ENCODE measurements at places on chromosomes 2 and 18.

- no peak for DNase-seq
Measured at GRCh38 chr18:74310411-74310810, 5.2 kb upstream of the C18orf63 start.

- no peak for DNase-seq
Measured at GRCh38 chr2:241904011-241904718, 34.6 kb downstream of the RTP5 start.

- no peak for DNase-seq
Measured at GRCh38 chr18:6326566-6326965, 88.1 kb downstream of the L3MBTL4 start.

DNA sequence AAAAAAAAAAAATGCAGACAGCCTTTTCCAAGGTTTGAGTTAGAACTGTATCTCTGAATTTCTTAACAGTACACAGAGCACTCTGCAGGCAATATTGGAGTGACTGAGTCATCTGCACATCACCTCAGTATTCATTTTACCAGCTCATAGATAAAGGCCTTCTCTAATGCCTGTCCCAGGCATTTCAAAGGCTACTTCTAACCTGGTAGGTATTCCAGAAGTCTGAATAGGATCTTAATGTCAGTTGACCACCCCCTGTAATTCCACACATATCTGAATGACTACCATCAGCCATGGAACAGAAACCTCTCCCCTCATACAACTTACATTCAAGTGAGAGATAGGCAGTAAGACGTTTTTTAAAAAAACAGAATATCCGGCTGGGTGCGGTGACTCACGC lies 9.0 kb downstream of the METTL21A start:
- DNase-seq = no peak

DNA sequence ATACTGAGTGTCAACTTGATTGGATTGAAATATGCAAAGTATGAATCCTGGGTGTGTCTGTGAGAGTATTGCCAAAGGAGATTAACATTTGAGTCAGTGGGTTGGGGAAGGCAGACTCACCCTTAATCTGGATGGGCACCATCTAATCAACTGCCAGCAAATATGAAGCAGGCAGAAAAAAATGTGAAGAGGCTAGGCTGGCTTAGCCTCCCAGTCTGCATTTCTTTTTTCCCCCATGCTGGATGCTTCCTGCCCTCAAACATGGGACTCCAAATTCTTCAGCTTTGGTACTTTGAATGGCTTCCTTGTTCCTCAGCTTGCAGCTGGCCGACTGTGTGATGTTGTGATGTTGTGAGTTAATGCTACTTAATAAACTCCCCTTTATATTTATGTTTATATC lies 577.4 kb downstream of the CPS1 start:
- DNase-seq = no peak

DNA sequence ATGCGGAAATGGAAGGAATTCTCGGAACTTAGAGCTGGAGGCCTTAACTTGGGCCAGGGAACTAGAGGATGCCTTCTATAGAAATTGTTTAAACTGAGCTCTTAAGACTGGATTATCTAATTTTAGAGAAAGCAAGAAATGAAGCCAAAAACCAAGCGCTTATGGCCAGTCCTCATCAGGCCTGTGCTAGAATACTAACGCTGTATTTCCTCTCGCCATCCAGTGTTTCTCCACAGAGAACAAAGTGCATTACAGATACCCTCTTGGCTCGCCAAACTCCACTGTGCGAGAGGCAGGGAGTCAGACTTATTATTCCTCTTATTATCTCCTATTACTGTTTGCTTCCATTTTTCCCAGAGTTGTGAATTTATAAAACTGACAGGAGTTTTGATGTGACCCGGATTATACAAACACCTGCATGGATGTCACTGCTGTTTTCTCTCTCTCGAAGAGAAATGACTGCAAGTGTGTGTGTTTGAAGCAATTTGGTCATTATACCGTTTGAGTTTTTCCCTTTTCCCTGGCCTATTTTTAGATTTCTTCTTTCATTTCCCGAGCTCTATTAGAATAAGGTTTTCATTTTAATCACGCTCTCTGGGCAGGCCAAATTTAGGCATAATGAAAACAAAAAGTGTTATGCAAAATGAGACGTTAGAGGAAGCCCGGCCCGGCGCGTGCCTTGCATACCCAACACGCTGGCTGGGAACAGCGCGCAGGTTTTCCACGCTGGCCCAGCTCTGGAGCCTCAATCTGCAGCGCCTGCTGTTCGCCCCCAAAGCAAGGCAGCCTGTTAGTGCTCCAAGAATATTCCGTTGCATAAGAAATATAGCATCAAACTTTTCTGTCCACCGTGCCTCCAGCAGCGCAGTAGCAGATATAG lies 103.3 kb downstream of the ALK start:
- DNase-seq = no peak

GRCh38 chr2:113741091-113741490 lies 15.4 kb downstream of the SLC35F5 start:
- DNase-seq = no peak

DNA sequence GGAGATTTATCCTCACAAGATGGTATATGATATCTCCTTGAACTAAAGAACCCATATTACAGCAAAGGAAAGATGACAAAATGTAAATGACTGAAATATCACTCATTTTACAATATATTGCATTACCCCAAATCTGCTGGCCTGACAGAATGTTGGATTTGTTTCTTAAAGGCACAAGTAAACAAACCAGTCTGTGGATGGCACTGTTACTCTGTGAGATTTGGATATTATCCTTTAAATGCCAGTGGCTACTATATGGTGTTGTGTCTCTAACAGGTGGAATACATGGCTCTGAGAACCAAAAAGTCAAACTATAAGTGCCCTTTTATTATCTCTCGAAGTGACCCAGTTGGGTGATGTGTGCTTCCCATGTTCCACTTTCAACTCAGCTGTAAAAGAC lies 125.7 kb downstream of the PDE1A start:
- DNase-seq = no peak

DNA sequence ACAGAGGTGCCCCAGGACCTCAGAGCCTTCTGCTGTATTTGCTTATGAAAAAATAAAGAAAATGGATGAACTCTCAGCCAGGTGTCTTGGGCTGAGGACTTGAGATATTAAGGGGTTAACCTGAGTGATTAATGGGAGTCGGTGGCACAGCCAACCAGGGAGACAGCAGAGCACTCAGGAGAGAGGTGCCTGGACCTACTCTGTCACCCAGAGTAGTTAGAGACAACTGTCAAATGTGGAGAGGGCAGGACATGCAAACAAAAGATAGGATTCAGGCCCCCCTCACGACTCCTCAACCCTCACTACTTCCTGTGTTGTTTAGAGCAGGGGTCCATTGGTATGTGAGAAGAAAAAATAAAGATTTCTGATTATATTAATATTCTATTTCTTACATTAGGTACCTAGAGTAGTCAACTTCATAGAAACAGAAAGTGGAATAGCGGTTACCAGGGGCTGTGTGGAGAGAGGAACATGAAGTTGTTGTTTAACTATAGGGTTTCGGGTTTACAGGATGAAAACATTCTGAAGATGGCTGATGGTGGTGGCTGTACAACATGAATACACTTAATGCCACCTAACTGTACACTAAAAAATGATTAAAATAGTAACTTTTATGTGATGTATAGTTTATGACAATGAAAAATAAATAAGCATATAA lies 28.6 kb upstream of the CETN1 start:
- DNase-seq = no peak

GRCh38 chr2:10471955-10472354 lies 23.8 kb upstream of the ODC1 start:
- no peak for DNase-seq

DNA sequence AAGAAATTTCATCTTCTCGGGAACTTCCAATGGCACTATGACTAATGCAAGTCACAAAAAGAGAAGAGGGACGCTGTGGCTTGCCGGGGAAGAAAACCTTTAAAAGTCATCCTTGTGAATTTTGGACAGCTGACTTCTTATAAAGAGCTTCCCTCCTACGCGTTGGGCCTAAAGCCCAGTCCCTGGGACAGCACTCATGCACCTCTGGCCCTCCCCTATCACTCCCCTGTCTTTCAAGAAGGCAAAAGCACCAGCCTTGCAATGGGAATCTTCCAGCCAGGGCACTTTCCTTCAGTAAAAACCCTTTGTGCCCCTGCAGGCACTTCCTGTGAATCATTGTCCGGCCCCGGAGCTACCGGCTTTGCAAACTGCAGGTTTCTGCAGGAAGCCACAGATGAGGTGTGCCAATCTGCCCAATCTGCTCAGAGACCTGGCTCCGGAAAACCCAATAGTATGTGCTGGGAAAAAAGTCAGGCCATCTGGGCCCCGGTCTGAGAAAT lies 7.1 kb downstream of the MREG start:
- peak; percentile 24 for DNase-seq

- no peak for DNase-seq
Measured at GRCh38 chr2:202172439-202173211, 65.8 kb downstream of the SUMO1 start.

DNA sequence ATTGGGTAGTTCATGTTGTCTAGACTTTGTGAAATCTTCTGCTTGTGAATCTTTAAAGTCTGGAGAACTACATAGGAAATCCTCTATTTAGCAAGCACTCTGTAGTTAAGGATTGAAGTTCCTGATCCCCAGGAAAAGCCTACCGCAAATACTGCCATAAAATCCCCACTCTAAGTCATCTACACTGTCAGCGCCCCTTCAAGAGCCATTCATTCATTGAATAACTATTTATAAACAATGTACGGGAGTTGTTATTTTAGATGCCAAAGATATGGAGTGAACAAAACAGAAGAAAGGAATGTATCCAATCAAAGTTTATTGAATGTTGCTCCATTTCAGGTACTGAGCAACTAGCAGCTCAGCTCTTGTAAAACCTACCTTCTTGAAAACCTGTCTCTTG lies 36.5 kb upstream of the SLC39A10 start:
- DNase-seq = no peak

- no peak for DNase-seq
Measured at GRCh38 chr2:230170532-230170931, 49.3 kb downstream of the SP110 start.

DNA sequence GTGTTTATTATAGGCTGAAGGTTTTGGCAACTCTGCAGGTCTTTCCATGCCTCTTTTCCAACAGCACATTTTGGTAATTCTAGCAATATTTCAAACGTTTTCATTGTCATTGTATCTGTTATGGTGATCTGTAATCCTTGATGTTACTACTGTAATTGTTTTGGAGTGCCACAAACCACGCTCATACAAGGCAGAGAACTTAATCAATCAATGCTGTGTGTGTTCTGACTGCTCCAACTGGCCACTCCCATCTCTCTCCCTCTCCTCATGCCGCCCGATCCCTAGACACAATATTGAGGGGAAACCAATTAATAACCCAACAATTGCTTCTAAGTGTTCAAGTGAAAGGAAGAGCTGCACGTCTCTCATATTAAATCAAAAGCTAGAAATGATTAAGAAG lies 32.9 kb downstream of the HDLBP start:
- no peak for DNase-seq

DNA sequence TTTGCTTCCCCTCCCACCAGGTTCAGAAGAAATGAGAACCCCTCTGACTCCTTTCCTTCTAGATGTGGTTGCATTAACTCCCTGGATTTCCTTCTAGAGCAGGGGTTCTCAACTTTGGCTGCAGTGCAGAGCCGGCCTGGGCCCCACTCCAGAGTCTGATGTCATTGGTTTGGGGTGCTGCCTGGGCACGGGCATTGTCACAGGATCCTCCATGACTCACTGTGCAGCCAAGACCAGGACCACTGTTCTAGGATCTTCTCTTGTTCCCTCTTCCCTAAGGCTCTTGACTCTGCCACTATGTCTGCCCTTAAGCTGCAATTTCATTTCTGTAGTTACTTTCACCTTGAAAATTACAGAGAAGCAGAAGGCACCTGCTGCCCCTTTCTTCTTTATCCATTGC lies 31.8 kb downstream of the TBC1D8 start:
- no peak for DNase-seq

DNA sequence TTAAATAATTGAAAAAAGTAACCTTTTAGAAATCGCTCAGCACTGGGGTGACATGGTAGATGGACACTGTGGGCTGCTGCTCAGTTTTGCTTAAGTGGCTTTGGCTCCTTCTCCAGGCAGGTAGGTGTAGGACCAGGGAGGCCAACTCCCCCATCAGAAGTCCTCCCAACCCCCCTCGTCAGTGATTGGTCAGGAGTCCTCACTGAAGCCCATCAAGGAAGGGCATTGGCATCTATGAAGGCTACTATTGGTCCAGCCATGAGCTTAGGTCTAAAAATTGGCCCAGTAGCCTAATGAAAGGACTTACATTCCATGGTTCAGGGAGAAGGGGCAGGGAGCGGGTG lies 34.7 kb downstream of the ST3GAL5 start:
- DNase-seq = no peak

- no peak for DNase-seq
Measured at GRCh38 chr18:24003903-24004640, 10.5 kb upstream of the TTC39C start.

- no peak for DNase-seq
Measured at GRCh38 chr2:113872201-113872600, 17.7 kb upstream of the ACTR3 start.

- no peak for DNase-seq
Measured at GRCh38 chr2:119739580-119740255, 20.0 kb upstream of the PTPN4 start.

DNA sequence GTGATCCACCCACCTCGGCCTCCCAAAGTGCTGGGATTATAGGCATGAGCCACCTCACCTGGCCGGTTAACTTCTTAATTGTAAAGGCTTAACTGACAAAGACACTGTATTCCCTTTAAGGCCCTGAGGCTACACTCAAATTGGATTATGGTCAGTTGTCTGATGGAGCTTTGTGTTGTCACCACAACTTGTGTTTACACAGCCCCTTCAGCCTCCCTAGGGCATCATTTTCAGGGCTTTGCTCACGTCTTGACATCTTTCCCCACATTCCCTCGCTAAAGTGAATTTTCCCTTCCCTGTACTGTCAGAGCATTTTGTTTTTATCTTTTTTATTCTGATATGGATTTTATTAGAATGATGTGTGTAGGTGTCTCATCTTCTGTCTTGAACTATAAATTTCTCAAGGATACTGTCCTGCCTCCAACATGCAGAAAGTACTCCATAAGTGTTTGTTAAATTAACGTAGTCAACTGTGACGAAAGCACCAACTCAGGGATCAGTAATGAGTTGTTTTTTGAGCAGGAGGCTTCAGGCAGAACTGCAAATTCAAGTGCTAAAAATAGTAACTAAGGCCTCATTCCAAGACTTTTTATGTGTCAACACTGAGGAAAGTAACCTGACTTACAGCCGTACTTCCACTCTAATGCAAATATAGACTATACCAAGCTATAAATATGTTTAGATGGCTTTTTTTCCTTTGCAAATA lies 77.1 kb upstream of the NARS1 start:
- DNase-seq = no peak

DNA sequence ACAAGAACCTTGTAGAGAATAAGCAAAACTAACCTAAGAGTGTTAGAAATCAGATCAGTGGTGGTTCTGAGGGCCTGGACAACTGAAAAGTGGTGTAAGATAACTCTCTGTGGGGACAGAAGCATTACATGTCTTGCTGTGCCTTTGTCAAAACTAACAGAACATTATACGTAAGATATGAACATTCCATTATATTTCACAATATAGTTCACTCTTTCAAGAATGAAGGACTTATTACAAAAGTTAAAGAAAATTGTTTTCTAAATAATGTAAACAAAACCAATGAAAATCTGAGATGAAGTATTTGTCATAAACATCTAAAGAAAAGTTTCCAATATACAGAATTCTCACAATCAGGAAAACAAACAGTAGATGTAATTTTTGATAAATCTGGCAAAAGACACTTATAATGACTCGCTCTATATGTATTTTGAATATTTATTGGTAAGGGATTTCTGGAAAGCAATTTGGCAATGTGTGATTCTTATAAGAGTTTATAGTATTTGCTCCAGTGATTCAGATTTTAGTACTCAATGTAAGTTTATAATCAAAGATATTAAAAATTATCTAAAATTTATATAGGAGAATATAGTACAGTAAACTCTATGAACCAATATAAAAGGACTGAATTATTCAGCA lies 258.4 kb downstream of the CD226 start:
- no peak for DNase-seq
